ENCODE measurements at places on chromosomes 5 and 9. TPM values are rescaled to one million over a fixed set of nuclear protein-coding genes. Genes with fewer than 3 reads are reported as not detected.
A peak's percentile ranks its signal among the peaks of the same experiment; 100 is the strongest.

Gene PCDHA1
- 0.32 TPM for total RNA-seq

Gene SLCO6A1
- total RNA-seq, result not detected

Gene LARP1
- total RNA-seq, result 127 TPM

Gene GPR150
- 0.28 TPM for total RNA-seq

Gene GRIN1
- 0.36 TPM for total RNA-seq

Gene UBAP2
- 33.9 TPM for total RNA-seq

Gene CXCL14
- total RNA-seq, result 61.6 TPM

Gene SNX2
- total RNA-seq, result 58.6 TPM

Gene CCDC171
- total RNA-seq, result 3.6 TPM

- DNase-seq, result no peak
Measured at GRCh38 chr5:151174612-151175101, 17.1 kb upstream of the ANXA6 start.

- DNase-seq, result no peak
Measured at GRCh38 chr5:10645146-10645545, 81.3 kb downstream of the ANKRD33B start.

- no peak for DNase-seq
Measured at GRCh38 chr5:172361566-172362238, 78.1 kb upstream of the UBTD2 start.

DNA sequence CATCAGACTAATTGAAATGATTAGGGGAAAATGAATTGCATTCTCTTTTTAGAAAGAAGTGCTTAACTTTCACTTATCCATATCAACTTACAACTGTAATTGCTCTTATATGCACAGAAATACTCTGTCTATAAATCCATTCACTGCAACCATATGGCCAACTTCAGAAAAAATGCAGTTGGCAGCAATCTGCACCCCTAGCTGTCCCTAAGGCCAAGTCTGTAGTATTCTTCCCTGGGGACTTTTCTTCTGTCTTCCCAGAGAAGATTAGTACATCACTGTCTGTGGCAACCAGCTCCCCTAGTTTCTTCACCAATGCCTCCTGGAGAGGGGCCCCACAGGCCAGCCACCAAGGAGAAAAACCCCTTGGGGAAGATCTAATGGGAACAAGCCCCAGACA lies 45.4 kb downstream of the ABCA1 start:
- no peak for DNase-seq

- no peak for DNase-seq
Measured at GRCh38 chr5:124973661-124974060, 227.2 kb upstream of the ZNF608 start.

DNA sequence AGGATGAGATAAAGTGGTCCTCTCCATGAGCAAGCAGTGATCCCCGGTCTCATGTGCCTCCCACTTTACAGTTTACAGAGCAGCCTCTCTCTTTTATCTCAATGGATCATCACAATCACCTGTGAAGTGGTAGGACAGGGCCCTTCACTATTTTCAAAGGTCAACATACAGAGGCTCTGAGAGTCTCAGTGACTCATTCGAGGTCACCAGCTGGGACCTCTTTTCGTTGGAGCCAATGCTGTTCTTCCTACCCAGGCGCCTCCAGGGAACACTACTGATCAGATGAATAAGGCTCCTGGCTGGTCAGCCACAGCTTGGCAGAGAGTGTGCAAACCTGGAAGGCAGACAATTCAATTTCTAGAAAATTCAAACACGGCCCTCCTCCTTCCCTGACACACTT lies 16.6 kb downstream of the GGTA1 start:
- no peak for DNase-seq

GRCh38 chr5:38753776-38754175 lies 92.0 kb upstream of the OSMR start:
- no peak for DNase-seq

DNA sequence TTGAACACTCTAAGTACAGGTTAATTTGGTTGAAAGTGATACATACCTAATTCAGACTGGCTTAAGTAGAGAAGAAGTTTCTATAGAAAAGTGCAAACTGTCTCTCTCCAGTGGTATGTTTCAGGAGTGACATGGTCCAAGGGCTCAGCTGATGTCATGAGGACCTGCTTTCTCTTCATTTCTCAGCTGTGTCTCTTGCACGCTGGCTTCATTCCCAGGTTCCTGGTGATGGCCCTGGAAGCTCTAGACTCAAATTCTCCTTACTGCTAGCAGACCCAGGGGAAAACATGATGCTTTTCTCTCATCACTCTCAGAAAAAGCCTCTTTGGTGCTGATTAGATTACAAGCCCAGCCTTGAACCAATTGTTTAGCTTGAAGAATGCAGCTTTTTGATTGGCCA lies 211.9 kb upstream of the CLINT1 start:
- DNase-seq, result no peak

GRCh38 chr5:157038568-157039187 lies 20.2 kb downstream of the HAVCR1 start:
- DNase-seq, result no peak

DNA sequence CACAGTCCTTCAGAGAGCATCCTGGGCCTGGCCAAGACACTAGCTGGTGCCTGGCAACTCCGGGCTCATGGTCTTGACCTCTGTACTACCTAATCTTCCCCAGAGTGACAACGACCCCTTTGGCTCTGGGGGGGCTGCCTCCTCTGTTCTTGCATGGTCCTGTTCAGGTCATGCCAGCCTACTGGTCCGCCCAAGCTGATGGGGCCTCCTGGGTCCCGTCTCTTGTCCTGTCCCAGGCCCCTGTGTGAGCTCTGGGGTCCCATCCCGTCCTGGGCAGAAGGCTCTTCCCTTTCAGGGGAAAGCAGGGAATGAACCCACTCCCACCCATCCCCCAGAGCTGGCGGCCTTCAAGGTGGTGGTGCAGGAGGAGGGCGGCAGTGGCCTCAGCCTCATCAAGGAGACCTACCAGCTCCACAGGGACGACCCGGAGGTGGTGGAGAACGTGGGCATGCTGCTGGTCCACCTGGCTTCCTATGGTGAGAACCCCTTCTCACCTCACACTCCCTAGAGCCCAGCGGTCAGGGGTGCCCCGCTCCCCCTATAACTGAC lies 13.3 kb downstream of the REXO4 start:
- no peak for DNase-seq

DNA sequence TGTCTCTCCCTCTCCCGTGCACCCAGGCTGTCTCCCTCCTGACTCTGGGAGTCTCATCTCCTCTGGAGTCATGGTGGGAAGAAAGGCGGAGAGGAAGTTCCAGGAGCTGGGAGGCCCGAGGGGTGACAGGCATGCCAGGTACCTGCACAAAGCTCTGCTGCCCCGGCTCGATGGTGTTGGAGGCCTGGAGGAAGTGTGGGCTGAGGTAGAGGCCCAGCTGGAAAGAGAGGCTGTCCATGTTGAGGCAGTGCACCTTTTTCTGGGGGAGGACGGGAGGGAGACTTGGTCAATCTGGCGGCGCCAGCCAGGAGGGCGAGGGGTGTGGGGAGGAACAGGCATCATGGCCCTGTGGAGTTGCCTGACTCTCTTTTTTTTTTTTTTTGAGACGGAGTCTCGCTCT lies 15.9 kb downstream of the FPGS start:
- no peak for DNase-seq

DNA sequence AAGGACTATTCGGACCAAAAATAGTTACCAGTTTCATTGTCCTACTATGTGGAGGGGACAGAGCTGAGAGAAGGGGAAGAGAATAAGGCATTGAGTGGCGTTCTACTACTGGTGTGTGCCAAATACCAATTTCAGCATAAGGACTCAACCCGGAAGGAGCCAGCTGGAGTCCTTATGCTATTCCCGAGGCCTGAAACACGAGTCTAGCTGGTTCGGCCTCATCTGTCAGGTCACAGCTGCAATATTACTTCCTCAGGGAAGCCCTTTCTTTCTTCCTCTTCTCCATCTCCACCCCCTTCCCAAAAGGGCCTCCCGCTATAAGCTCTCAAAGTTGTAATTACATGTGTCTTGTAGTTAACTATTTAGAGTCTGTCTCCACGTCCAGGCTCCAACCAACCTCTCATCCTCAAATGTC lies 20.5 kb upstream of the FER start:
- peak; percentile 47 for DNase-seq

GRCh38 chr9:106286249-106286648 lies 576.7 kb upstream of the ZNF462 start:
- no peak for DNase-seq

DNA sequence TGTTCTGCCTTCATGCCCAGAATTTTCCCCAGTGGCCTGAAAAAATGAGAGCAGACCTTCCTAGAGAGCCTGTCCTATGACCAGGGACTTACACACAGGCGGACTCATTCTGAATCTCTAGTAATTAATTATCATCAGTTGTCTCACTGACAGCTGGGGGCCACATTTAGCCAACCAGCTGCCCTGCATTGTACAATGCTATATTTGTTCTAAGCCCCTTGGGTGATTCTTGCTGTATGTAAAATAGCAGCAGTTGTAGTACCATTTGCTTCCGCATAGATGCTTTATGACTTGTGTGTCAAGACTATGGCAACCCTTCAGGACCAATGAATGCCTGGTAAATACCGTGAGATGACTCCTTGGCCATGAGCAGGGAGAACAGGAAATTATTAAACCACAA lies 415.4 kb upstream of the SEMA6A start:
- DNase-seq, result no peak

- DNase-seq, result no peak
Measured at GRCh38 chr5:52893863-52894262, 95.3 kb upstream of the ITGA2 start.

DNA sequence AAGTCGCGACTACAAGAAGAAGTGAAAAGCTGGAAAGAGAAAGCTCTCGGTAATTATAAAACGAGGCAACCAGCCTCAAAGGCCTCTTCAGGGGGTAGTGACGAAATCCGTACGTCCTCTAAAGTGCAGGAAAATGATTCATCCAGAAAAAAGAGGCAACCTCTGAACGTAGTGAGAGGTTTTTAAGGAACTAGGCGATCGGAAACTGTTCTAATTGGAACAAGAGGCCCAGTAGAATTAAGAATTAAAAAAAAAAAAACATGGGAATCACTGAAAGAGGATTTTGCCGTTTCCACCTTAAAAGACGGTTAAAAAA lies 1.0 kb downstream of the CSNK1A1 start:
- DNase-seq, result no peak

DNA sequence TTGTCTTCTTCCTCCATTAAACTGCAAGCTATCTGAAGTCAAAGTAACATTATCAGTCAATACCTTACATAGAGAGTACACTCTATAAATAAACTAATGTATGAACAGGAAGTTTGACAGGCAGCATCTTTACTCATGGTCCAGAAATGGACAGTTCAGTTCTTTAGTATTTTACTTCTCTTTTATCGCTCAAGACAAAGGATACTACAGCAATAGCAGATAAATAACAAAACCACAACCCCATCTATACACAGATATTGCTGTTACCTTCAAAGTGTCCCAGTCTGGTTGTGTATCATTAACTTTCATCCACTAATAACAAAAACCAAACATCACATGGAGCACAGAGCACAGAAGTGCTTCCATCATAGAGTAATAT lies 46.4 kb downstream of the SEMA5A start:
- no peak for DNase-seq

DNA sequence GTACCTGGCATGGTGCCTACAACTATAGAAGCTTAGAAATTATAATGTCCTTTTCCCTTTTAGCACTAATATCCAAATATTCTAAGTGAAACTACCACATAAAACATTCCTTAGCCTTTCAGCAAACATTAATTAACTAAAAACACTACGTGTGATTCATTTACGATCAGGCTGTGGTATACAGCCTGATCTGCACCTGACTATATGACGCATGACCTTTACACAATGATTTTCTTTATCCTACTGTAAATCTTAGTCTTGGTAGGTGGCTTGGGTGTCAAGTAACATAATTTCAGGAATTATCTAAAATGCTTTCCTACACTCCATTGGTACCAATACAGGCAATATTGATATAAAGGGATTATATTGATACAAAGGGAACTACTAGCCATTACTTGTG lies 686.7 kb downstream of the DTWD2 start:
- no peak for DNase-seq

DNA sequence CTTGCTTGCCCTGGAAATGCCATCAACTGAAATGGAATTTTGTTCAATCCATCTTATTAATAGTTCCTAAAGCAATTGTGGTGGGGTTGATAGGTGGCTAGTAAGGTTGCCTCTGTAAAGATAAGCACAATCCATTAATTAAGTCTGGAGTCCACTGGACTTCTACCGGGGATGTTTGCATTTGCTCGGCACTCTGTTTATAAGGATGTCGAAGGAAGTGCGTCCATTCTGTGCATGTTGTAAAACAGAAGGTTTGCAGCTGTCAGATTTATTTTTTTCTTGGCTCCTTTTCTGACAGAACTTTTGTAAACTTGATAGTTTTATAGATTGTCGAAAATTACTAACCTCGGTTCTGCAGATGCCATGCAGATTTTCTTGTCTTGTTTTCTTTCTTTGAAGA lies 12.8 kb upstream of the TNFAIP8 start:
- DNase-seq, result no peak

DNA sequence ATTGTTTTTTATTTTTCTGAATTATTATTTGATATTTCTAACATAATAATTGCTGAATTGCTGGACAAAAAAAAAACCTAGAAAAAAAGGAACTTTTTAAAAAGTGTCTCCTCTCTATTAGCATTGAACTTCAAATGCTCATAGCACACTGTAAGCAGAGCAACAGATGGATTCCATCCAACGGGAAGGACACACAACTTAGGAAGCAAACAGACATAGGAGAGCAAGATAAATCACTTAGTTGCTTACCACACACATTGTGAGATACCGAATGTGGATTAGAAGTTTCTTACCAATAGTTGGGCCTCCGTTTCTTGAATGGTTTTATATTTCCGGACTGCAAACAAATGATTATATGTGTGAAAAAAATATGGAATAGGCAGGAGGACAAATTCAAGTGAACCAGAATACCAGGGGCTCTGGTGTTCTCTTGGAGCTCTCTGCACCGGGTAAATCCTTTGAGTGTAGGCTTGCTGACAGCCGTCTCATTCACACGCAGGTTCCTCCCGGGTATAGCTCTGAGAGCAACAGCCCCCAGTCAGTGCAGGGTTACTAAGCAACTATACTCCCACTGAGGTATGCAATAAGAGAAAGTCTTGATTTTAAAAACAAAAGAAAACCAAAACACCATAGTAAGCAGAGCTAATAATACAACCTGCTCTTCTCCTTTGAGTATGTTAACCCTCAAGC lies 217.6 kb downstream of the TMEM167A start:
- no peak for DNase-seq

GRCh38 chr5:1725641-1726468 lies 73.8 kb downstream of the MRPL36 start:
- DNase-seq, result no peak

GRCh38 chr5:66312266-66312665 lies 168.2 kb downstream of the SREK1 start:
- no peak for DNase-seq

GRCh38 chr5:24633715-24634325 lies 11.0 kb downstream of the CDH10 start:
- DNase-seq, result no peak

DNA sequence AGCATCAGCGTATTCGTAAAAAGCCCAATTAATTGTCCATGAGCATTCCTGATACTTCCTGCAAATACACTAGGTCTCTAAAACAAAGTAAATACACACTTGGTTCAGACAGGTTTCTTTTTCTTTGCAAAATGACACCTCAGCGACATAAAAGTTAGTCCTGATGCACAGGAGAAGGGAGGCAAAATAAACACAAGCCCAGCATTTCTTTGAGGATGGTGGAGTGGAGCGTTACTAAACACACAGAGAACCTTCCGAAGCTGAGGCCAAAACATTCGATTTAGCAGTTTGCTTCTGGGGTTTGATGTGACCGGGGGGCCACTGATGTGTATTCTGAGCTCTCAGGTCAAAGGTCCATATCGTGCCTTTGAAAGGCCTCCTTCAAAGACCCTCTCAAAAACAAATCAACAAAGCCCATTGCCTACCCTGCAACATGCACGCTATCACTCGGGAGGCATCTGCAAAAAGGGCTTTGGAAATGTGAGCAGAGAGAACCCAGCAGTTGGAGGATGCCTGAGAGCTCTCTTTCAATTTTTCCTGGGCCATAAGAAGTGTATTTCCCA lies 268.4 kb upstream of the PANK3 start:
- DNase-seq, result no peak

Data from mucosa of descending colon (tissue), 3 donors.